ENCODE measurements at places on chromosomes 12 and 14.

DNA sequence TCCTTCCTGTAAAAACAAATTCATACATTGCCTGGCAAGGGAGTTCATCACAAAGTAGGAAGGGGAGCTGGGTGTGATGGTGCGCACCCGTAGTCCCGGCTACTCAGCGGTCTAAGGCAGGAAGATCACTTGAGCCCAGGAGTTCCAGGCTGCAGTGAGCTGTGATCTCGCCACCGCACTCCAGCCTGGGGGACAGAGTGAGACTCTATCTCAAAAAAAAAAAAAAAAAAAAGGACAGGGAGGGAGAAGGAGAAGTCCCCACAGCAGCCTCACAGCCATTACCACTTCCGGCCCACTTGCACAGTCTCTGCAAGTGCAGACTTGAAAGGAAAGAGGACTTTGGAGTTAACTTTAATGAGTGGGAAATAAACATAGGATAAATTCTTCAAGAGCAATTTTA, 121.0 kb downstream of the FBXL14 start:
- DNase-seq, result peak; percentile 48

GRCh38 chr14:85027681-85028370, 502.1 kb upstream of the FLRT2 start:
- DNase-seq, result no peak

DNA sequence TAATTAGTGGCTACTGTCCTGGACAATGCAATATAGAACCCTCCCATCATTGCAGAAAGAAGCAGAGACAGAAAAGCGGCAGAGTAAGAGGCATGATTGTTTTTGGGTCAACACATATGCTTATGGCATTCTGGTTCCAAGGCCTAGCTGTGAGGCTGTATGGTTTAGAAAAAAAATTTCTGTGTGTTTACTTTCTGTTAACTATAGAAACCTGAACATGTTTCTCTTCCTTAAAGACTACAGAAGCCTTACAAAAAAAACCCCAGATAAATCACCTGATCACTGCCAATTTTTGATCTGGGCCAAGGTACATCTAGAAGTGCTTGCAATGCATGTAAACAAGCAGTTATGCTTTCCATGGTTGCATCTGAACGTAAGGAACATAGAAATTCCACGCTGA, 100.0 kb upstream of the HECTD1 start:
- DNase-seq, result no peak

GRCh38 chr12:118044075-118044474, 16.9 kb downstream of the WSB2 start:
- DNase-seq, result no peak

- DNase-seq, result no peak
Observed at GRCh38 chr14:76920331-76921087, 94.3 kb downstream of the LRRC74A start.

DNA sequence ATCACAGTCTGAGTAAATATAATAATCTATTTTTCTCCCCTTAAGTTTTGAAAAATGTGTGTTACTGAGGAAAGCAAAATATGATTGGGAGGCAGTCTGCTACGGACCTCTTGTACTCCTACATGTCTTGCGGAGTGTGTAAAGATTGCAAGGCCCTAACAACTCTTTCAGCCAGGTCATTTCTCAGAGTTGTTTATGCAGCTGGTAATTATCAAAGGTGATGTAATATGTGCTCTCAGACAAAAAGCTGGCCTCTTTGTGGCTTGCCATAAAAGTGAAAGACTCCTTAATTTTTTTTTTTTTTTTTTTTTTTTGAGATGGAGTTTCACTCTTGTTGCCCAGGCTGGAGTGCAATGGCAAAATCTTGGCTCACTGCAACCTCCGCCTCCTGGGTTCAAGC, 40.5 kb upstream of the MON2 start:
- no peak for DNase-seq

- DNase-seq, result no peak
Observed at GRCh38 chr12:87795555-87795954, 233.6 kb downstream of the C12orf50 start.

DNA sequence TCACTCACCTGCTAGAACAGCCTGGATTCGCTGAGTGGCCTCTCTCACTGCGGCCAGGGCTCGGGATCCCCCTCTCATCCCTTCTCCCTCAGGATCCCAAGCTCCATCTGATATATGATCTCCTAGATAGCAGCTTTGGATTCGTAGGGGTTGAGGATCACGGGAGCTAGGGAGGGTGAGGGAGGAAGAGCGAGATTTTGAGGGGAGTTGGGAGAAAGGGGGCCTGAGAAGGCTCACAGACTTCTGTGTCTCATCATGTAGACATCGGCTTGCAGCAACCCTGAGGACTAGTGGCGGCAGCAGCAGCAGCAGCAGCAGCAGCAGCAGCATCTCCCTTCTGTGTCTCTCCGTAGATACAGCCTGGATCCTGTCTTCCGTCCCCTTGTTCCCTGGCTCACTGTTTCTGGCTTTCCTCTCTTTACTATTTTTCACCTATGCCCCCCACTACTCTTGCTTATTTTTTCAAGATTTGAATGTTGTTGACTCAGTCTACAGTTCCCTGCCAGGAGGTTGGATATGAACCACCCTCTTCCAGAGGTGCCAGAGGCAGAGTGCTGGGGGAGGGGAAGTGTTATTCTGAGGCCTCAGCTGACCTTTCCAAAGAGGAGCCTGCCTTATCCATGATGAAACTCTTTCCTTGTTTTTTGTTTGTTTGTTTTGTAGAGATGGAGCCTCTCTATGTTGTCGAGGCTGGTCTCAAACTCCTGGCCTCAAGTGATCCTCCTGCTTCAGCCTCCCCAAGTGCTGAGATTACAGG, at the start of gene CIROP:
TSS of gene CIROP (minus strand) at position 399 of the 757 bp plus-strand sequence. CDS start at position 330, 69 bp downstream.
- DNase-seq, result no peak

Measured in A172 (cell line).